ENCODE measurements at places on chromosomes 5 and 9.

DNA sequence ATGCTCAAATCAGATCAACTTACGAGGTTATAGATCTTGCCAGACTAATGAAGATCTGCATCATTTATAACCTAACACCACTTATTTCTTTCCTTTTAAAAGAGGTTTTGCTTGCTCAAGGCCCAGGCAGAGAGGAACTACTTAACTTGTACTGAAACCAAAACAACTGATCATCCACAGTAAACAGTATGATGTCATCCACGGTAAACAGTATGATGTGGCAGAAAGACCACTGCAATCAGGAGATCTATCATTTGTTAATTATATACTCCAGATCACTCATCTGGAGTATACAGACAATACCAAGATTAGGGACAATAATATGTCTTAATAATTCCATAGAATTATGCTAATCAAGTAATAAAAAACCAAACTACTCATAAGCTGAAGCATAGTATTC lies 116.8 kb downstream of the ADAMTS6 start:
- DNase-seq, result no peak

GRCh38 chr5:77294185-77294584 lies 83.7 kb downstream of the PDE8B start:
- DNase-seq, result peak; percentile 16

DNA sequence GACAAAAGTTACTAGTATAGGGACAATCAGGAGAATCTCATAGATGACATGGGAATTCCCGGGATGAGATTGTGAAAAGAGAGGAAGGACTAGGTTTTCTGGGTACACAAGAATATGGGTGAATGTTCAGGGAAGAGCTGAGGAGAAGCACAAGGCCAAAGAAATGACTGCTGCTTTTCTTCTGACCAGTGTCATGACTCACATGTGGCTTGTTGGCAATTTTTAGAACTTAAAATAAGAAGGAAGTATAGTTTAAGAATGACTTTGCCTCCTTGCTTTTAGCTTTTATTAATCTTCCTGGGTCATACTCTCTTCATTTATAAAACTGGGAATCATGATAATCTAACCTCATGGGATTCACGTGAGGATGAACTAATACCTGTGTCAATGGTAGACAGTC lies 652.4 kb upstream of the MEF2C start:
- no peak for DNase-seq

DNA sequence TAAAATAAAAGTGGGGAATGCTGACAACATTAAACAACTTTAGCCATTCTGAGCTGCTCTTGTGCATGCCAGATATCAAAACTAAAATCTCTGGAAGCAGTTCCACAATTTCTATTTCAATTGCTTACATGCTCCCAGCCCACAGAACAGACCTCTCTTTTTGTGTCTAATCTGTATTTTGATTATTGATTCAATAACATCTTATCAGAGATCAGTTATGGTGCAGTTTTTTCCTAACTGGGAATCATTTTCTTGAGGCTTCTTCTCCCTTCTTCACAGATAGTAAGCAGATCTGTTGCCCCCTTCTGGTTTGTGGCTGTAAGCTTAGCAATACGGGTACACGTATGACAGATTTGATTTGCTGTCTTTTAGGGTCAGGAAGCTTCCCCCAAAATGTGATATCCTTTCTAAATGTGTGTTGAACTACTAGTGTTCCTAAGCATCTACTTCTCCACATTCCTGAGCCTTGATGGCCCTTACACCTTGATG lies 39.4 kb downstream of the MRPS27 start:
- peak; percentile 31 for DNase-seq

DNA sequence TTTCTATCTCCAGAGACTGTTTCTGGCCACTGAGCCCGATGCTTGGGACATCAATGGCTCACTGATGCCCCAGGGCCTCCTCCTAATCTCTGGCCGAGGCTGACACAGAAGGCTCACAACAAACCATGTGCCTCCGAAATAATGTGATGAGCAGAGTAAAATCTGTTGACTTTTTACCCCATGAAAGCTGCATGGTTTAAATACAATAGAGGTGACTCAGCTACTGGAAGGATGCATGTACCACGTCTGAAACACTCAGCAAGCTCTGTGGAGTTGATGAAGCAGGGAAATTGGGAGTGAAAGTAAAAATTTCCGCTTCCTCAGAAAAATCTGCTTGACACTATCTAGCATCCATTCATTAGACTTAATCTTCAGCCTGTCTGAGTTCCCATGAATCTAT lies 111.1 kb upstream of the EQTN start:
- DNase-seq, result no peak

- DNase-seq, result no peak
These were observed 666.9 kb upstream of the KLF4 start for GRCh38 chr9:108156270-108156998.

- no peak for DNase-seq
These were observed 71.3 kb downstream of the NDFIP1 start for GRCh38 chr5:142179776-142180387.

DNA sequence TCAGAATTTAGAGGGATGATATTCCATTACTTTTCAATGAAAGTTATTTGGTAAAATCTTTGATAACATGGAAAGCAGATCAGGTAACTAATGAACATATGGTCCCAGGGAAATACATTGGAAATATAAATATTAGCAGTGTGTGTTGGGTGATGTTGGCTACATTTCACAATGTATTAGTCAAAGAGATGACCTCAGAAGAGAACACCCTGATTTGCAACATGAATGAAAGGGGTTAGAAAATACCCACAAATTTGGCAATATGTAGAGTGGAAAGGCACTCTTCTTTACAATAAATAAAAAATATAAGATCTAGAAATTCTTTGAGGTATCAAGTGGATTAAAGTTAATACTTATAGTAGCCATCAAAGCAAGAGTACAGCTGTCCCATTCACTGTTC lies 606.7 kb downstream of the PSAT1 start:
- DNase-seq, result no peak

DNA sequence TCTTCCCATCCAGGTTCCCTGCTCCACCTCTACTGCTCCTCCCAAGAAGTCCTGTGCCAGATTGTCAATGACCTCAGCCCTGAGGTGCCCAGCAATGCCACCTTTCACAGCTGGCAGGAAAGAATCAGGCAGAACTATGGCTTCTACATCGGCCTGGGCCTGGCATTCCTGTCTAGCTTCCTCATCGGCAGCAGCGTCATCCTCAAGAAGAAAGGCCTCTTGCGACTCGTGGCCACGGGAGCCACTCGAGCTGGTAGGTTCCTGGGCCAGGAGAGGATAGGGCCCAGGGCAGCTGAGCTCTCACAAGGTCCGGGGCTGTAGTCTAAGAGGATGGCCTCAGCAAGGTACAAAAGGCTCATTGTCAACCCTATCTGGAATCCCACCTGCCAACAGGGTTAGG lies 3.1 kb downstream of the NIPAL4 start:
- DNase-seq, result no peak

GRCh38 chr5:73792687-73793320 lies 166.8 kb downstream of the ARHGEF28 start:
- DNase-seq, result peak; percentile 89

DNA sequence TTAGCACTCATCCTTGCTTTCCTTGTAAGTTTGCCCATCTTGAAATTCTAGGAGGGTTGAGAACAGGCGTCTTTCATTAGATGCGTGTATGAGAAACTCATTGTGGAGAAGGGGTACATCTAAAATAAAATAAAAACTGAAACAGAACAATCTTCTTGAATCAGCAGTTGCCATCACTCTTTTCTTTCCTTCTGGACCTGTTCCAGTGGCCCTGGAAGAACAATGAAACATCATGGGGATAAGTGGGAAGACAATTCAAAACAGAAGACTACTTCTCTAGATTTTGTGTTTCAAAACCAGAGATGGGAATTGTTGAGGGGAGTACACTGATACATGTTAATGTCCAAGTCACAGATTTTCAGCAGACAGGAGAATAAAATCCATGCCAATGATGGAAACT lies 59.9 kb downstream of the SLC1A3 start:
- DNase-seq, result no peak

GRCh38 chr5:131068076-131068475 lies 97.0 kb downstream of the HINT1 start:
- no peak for DNase-seq

GRCh38 chr5:3456121-3456681 lies 139.4 kb upstream of the IRX1 start:
- DNase-seq, result no peak

DNA sequence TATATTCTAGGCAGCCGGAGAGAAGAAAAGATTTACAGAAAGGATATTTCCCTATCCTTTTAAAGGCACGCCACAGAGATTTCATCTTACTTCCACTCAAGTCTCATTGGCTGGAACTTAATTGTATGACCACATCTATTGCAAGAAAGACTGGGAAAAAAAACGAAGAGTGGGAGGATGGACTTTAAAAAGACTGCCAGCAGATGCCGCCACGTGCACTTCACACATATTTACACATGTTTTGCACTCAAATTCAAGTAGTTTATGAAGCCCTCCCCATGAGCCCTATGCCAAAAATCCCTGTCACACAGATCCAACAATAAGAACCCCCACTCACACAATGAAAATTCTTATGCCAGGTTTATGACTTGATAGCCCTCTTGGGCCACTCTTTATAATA lies 138.5 kb upstream of the TYRP1 start:
- DNase-seq, result peak; percentile 12

GRCh38 chr5:117652958-117653280 lies 1078.3 kb upstream of the SEMA6A start:
- no peak for DNase-seq

DNA sequence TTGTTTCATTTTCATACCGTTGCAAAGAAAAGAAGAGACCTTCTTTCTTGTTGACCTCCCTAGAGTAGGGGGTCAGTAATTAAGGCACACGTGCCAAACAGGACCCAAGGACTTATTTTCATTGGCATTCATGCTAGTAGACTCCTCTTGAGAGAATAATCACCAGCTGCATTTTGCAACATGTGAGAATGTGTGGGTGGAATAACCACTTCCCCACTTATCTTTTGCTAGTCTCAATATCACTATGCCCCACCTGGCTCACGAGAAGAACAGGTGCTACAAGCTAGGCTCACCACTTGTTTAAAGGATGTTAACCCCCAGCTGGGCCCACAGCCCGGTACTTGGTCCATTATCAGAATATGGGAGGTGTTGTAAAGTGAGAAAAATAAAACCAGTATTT lies 460.7 kb upstream of the MEF2C start:
- no peak for DNase-seq

DNA sequence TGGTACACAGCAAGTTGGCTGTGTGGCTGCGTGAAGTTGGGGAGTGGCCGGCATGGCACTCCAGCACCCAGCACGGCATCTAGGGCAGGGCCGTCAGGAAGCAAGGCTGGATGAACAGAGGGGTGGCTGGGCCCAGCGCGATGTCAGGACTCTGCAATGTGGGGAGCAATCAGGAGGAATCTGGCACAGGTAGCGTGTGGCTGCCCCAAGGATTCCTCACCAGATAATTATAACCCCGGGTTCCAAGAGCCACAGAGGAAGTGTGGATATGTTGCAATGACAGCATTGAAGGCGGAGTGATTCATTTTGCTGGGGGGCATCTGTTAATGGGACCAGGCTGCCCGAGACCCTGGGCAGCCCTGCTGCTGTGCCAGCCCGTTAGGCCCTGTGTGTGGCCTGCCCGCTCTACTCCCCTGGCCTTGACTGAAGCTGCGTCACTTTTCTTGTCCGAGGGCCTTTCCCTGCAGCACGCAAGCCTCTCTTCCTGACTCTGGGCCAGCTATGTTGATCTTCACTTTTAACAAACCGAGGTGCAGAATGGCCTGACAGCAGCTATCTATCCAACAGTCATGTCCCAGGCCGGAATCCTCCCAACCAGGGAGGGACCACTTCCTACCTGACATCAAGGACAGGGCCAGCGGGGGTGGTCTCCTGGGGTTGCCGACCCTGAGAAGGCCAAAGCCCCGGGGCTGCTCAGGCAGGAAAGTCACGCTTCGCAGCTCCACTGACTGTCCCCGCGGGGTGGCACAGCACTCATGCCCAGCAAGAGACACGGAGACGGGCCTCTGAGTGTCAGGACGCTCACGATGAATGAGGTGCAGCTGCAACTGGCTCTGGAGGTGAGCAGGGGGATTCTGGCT lies 118.0 kb upstream of the PHYKPL start:
- no peak for DNase-seq

DNA sequence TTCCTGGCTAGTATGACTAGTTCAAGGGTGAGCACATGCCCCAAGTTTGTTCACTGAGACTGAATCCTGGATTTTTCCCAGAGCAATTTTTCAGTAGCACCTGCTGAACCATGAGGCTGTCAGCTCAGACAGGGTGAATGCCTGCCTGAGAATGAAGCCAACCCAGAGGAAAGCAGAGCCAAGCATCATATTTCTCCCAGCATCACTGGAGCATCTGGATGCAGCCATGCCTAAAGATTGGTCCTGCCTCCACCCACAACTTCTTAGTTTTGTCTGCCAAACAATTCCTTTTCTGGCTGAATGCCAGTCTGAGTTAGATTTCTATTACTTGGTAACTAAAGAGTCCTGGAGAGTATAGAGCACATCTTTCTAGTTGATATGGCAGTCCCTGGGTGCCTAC lies 343.6 kb downstream of the CSNK1G3 start:
- no peak for DNase-seq

- DNase-seq, result no peak
These were observed 76.3 kb upstream of the BARHL1 start for GRCh38 chr9:132505991-132506655.

- no peak for DNase-seq
These were observed 40.1 kb downstream of the F2R start for GRCh38 chr5:76755779-76756637.

DNA sequence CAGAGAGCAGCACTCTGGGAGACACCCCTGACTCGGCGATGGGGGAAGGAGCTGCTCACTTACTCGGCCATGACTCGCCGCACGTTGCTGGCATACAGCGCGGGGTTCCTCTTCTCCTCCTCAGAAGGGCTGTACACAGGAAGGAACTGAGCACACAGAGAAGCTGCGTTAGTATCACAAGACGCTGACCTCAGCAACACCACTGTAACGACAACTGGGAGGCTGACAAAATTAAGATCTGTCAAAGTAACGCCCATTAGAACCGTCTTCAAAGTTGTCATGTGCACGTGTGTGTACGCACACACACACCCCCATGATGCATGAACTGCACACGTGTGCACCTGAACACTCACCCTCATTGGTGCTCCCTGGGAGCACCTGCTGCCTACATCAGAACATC lies 32.1 kb upstream of the SLC6A3 start:
- no peak for DNase-seq

- DNase-seq, result no peak
These were observed 68.2 kb downstream of the DOCK2 start for GRCh38 chr5:169705322-169705721.

DNA sequence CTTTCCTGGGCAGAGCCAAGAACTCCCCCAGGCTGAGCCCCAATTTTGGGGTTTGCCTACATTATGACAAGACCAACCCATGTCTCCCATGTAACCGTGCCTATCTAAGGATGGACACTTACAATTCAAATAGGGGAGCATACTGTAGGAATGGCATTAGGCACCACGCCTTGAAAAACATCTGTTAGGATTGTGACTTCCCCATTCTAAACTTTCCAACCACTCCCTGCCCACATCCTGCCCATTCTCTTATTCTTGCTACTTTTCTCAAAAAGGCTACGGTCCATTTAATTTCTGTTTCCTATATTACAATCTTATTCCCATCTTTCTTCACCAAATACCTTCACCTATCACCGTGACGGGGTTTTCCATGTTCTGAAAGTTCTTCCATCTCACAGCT lies 99.2 kb downstream of the LPAR1 start:
- peak; percentile 47 for DNase-seq

GRCh38 chr9:131642496-131643083 lies 97.3 kb downstream of the PRRT1B start:
- no peak for DNase-seq

All from common myeloid progenitor, CD34-positive (primary cell).